ENCODE measurements at places on chromosomes 11 and 22.

GRCh38 chr22:23509571-23510302, 70.4 kb downstream of the IGLL1 start:
- DNase-seq: peak; percentile 65

DNA sequence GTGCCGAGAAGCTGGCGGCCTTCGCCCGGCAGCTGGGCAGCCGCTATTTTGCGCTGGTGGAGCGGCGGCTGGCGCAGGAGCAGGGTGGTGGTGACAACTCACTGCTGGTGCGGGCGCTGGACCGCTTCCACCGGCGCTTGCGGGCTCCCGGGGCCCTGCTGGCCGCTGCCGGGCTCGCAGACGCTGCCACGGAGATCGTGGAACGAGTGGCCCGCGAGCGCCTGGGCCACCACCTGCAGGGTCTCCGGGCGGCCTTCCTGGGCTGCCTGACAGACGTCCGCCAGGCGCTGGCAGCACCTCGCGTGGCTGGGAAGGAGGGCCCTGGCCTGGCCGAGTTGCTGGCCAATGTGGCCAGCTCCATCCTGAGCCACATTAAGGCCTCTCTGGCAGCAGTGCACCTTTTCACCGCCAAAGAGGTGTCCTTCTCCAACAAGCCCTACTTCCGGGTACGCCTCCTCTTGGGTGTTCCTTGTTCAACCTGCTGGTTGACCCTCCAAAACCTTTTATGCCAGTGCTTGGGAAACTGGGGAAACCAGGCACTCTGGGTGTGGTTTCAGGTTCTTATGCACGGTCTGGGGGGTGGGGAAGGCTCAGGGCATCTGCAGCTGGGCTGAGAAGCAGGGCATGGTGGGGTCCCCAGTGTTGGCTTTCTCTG, 3.1 kb upstream of the TM7SF2 start:
- DNase-seq: no peak

- DNase-seq: no peak
Observed at GRCh38 chr11:9315078-9315688, 790 bp upstream of the TMEM41B start.

GRCh38 chr11:61682093-61682732, 2.0 kb downstream of the DAGLA start:
- peak; percentile 70 for DNase-seq

GRCh38 chr22:18021431-18021830, 2.9 kb downstream of the MICAL3 start:
- DNase-seq: no peak

DNA sequence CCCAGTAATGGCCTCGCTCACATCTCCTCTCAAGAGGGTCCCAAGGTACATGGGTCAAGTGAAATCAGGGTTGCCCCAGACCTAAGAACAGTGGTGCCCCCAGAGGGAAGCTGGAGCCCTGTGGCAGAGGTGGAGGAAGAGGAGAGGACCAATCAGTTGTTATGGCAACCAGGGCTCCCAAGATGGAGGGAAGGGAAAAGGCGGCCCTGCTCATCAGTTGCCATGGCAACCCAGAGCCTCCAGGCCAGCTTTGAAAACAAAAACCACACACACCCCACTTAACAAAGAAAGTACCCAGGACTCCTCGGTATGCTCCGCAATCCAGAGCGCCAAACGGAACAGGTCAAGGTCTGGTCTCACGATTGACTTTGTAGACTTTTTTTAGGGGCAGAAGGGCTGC, 53.5 kb upstream of the SLC35C1 start:
- DNase-seq: no peak

- DNase-seq: no peak
Observed at GRCh38 chr11:32333320-32333991, 101.9 kb downstream of the WT1 start.

GRCh38 chr22:24003887-24004286, 1.4 kb downstream of the GSTT4 start:
- DNase-seq: no peak

GRCh38 chr11:44351898-44352498, 42.1 kb upstream of the ALX4 start:
- DNase-seq: no peak

- no peak for DNase-seq
Observed at GRCh38 chr11:46857666-46858065, 11.6 kb upstream of the CKAP5 start.

DNA sequence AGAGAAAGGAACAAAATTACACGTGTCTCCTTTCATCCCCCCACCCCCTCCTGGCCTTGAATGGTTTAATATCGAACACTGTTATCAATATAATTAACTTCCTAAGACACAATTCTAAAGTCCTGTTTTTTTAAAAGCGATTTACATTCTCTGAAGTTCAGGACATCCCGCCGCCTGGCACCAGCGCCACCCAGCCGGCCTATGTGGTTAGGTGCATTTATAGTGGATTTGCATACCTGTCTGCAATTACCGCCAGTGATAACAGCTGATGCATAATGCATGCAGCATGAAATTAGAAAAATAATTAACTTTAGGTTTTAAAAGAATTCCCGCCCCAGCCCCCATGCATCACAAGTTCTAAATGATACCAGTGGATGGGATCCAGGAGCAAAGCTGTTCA, 58.6 kb downstream of the MACROD1 start:
- no peak for DNase-seq

- no peak for DNase-seq
Observed at GRCh38 chr11:10894666-10895065, 36.8 kb upstream of the ZBED5 start.

DNA sequence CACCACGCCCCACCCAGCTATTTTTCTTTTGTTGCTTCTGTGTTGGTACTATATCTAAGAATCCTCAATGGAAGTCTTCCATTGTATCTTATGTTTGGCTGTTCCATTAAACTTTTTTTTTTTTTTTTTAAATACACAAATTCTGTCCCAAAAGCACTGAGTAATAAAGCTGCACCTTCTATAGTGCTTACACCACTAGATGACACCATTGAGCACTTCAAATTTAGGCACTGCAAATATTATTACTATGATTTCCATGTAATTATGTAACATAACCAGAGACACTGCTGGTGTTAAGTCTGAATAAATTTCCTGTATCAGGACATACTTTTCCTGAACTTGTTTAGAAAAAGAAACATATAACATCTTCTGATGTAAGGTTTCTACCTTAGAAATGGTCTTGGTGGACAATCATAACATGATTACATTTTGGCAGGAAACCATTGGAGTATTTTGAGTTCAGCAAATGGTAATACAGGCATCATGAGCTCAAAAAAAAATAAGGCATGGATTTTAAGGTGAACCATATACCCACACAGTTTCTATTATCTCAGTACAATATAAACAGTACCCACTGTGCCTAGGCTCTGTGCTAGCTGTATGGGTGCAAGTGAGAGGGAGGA, 110.5 kb downstream of the ATG16L2 start:
- DNase-seq: no peak

DNA sequence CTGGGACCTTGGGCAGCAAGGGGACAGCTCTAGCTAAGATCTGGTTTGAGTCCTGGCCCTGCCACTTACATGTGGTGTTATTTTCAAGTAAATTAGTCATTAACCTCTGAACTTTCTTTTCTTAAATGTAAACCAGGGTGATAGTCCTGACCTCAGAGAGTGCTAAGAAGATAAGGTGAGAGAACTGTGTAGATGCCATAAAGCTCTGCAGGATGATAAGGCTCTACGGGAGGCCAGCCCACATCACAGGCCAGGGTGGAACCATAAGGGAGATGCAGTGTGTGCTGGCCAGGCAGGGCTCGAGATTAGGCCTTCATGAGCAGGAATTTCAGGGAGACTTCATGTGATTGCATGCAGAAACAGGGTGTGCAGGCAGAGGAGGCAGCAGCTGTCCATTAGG, 24.2 kb downstream of the NECTIN1 start:
- no peak for DNase-seq

DNA sequence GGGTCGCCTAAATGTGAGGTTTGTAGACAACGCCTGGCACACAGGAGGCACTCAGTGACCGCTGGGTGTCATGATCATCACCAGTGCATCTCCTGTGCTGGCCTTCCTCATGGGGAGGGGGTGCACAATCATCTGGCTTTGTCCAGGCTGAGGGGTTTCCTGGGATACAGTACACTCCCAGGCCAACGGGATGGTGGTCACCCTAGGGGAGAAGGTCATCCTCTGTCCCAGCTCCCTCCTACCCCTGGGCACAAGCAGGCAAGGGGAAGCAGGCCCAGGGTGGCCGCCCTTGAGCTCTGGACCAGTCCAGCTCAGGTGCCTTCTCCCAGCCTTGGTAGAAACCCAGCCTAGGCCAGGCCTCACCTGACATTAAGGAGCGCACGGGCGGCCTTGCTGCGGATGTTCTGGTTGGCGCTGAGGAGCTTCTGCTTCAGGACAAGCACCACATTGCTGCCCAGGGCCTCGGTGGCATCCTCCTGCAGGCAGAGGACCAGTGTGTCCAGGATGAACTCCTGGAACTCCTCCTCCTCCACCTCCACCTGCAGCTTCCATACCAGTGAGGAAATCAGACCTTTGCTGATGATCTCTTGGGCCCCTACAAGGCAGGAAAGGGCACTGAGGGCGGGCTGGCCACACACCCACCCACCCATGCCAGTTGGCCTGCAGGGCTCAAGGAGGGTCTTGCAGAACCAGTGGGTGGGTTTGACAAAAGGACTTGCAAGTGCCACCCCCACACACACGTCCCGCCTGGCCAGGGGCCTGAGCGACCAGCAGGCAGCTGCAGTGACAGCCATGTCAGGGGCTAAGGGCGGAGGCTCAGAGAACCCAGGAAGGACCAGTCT, 6.6 kb upstream of the GNAZ start:
- peak; percentile 3 for DNase-seq

DNA sequence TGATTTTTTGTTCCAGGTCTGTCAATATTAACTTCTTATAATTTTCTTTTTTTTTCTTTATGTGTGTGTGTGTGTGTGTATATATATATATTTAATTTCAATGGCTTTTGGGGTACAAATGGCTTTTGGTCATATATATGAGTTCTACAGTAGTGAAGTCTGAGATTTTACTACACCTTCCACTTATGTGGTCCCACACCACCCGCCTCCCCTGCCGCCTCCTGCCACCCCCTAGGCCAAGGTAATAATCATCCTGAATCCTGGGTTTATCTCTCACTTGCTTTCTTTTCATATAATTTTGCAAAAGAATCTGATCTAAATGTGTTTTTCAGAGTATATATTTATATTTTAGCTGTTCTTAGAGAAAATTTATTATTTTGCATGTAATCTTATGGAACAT, 11.1 kb downstream of the NEAT1 start:
- DNase-seq: no peak

- DNase-seq: no peak
Observed at GRCh38 chr11:8699903-8700302, 17.3 kb downstream of the RPL27A start.

DNA sequence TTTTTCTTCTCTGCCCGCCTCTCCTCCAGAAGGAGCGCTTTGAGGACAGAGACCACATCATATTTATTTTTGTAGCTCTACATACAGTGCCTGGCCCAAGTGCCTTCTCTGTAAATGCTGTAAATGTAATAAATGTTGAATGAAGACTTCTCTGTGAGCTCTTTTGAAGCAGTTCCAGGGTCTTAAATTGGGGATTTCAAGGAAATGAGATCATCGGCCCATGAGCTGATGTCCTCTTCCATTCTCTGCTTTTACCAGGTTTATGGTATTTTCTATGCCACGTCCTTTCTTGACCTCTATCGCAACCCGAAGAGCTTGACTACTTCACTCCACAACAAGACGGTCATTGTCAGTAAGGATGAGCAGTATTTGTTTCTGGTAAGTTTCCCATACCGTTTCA, 165.7 kb upstream of the SORL1-AS1 start:
- no peak for DNase-seq

DNA sequence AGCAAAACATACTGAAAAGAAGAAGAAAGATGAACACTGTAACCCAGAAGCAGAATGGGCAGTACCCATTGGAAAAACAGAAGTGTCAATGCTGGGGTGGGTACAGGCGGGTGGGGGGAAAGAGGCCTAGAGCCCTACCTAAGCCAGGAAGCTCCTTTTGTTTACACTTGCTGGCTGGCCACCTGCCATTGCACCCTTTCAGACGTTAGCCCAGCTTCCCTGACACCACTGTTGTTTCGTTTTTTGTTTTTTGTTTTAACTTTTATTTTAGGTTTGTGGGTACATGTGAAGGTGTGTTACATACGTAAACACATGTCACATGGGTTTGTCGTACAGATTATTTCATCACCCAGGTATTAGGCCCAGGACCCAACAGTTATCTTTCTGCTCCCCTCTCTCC, 55.4 kb downstream of the PLEKHA7 start:
- no peak for DNase-seq

GRCh38 chr11:70432065-70432464, 33.7 kb downstream of the CTTN start:
- no peak for DNase-seq

DNA sequence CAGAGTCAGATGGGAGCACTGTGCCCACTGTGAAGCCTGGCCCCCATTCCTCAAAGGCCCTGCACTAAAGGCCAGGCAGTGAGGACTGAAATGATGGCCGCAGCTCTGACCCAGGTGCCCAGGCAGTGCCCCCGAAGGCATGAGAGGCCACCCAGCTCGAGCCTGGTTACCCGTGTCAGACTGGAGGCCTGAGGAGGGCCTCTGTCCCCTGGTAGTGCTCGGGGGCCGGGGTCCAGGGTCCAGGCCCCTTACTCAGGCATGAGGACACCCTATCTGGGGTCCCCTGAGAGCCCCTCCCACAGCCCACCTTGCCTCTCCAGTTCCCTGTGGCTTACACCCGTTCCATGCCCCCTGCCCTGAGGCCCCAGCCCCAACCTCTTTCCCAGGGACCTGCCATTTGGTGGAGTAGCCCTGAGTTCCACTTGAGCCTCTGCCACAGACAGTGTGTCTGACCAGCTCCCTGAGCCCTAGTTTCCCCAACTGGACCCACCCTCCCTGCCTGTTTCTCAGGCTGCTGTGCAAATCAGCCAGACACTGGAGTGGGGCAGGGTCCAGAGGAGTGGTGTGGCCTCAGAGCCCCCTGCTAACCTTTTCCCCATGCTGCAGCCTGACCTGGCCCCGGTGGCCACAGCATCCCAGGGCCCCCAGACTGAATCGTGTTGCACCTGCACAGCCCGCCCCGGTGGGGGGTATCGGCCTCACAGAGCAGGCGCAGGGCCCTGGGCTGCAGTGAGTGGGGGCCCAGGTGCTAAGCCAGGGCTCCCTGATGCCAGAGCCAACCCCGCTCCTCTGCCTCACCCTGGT, 10.8 kb upstream of the ANKRD13D start:
- no peak for DNase-seq

DNA sequence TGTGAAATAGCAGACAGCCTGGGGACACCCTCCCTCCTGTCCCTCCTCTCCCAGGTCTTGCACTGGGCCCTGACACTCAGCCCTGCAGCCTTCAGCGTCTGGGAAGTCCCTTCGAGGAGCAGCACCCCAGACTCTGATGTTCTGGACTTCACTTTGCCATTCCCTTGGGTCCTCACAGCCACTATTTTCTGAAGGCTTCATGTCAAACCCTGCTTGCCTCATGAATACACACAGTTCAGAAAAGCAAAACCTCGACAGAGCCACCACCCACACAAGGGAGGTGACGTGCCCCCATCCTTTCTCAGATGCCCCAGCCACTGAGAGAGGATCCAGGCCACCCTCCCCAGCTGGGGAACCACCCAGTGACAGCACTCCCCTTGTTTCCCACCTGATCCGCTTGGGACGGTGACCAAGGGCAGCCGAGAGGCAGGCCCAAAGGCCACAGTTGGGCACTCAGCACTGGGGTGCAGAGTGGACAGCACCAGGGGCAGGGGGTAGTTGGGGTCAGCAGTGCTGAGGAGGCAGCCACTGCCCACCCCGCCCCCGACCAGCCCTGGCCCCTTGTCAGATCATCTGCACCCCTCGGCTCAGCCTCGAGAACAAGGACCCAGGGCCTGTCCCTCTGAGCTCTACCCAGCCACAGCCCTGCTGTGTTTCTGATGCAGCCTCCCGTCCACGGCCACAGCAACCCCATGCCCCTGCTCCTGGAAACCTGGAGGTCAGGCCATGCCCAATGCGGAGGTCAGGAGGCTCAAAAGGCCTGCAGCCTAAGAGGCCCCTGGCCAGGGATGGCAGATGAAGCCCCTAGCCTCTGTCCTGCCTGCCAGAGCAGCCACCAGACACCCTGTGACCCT, 3.1 kb upstream of the TNNT3 start:
- DNase-seq: no peak
